CD14-positive monocyte (primary cell): ENCODE measurements at places on chromosomes 3 and 15. TPM values are rescaled to one million over a fixed set of nuclear protein-coding genes. Genes with fewer than 3 reads are reported as not detected.
A peak's percentile ranks its signal among the peaks of the same experiment; 100 is the strongest.

Gene BFSP2
- polyA plus RNA-seq: not detected in 2 replicates

Gene RYR3
- polyA plus RNA-seq: not detected

Gene DHX36
- 5.7 TPM for polyA plus RNA-seq

Gene NUP210
- polyA plus RNA-seq: 7.9 TPM

Gene H1-8
- not detected for polyA plus RNA-seq

Gene SNTN
- polyA plus RNA-seq: not detected

Gene LSAMP
- not detected for polyA plus RNA-seq

Gene ZNF860
- not detected for polyA plus RNA-seq

GRCh38 chr3:67468511-67468910 lies 185.9 kb downstream of the SUCLG2 start:
- H3K36me3 ChIP-seq: no peaks in the 10 kb centered on the region
- no peak for DNase-seq
- no peaks in the 10 kb centered on the region for H3K27me3 ChIP-seq
- H3K4me3 ChIP-seq: no peak overlapping the region
- no peaks in the 10 kb centered on the region for H3K4me1 ChIP-seq

DNA sequence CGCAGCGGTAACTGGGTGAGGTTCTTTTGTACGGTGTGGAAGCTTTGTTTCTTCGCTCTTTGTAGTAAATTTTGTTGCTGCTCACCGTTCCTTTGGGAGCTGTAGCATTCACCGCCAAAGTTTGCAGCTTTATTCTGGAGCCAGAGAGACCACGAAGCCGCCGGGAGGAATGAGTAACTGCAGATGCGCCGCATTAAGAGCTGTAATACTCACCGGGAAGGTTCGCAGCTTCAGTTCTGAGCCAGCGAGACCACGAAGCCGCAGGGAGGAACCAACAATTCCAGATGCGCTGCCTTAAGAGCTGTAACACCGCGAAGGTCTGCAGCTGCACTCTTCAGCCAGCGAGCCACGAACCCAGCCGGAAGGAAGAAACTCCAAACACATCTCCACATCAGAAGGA lies 56.0 kb upstream of the DYNC1LI1 start:
- H3K4me3 ChIP-seq: no peak overlapping the region
- H3K27me3 ChIP-seq: no peaks in the 10 kb centered on the region
- DNase-seq: no peak
- no peak overlapping the region for H3K27ac ChIP-seq
- no peaks in the 10 kb centered on the region for H3K36me3 ChIP-seq

- no peaks in the 10 kb centered on the region for H3K4me1 ChIP-seq
- no peak for DNase-seq
- no peaks in the 10 kb centered on the region for H3K27me3 ChIP-seq
These were observed 32.0 kb downstream of the ADAMTSL3 start for GRCh38 chr15:83685916-83686332.

GRCh38 chr15:38253351-38253781 lies 730 bp downstream of the SPRED1 start:
- peak overlapping the region; percentile 85 for H3K4me3 ChIP-seq
- no peak overlapping the region for H3K27ac ChIP-seq
- no peak for DNase-seq
- peaks cover 39% of the 10 kb centered on the region for H3K4me1 ChIP-seq

DNA sequence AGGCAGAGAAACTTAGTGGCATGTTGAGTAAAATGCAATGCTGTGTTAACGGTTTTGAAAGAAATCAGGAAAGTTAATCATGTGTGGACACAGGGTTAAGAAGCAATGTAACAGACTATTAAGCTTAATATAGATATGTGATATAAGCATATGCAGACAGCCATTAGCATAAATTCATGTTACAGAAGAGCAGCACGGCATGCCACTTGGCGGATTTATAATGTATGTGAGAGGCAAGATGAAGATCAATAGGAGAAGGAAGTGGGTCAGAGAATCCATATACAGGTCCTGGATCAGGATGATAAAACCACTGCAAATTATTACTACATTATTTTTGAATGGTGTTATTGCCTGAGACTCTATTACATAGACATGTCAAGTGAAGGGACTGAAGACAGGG lies 694.3 kb downstream of the MCTP2 start:
- no peaks in the 10 kb centered on the region for H3K36me3 ChIP-seq
- no peak overlapping the region for H3K4me3 ChIP-seq
- no peaks in the 10 kb centered on the region for H3K4me1 ChIP-seq
- no peaks in the 10 kb centered on the region for H3K27me3 ChIP-seq
- no peak for DNase-seq
- no peak overlapping the region for H3K27ac ChIP-seq

DNA sequence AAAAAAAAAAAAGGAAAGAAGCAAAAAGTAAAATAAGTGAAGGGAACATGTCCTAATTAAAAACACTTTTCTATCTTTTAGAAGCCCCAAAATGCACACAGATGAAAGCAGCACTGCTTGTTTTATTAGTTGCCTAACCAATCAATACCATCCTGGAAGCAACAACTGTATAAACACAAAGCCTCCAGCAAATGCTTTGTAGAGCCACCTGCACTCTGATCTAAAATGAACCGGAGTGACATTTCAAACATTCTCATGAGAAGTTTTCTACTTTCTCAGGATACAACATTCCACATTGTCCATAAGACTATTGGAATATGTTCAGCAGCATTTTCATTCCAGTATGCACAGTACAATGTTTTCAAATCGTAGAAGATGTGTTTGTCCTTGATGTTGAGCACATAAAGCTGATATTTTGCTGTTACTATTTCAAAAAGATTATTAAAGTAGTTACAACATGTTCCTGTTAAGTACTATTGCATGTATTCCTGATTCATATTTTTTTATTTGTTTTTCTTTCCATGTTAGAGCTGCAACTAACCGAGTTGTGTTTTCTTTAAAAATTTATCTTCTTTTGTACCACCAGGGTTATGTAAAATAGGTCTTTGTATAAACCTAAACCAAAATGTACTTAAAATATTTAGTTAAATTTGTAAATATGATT lies 50.3 kb upstream of the PLSCR5 start:
- H3K27ac ChIP-seq: no peak overlapping the region
- no peaks in the 10 kb centered on the region for H3K36me3 ChIP-seq
- DNase-seq: no peak
- H3K4me1 ChIP-seq: no peaks in the 10 kb centered on the region
- H3K4me3 ChIP-seq: no peak overlapping the region
- no peaks in the 10 kb centered on the region for H3K27me3 ChIP-seq

GRCh38 chr15:94411846-94412245 lies 180.5 kb downstream of the MCTP2 start:
- no peaks in the 10 kb centered on the region for H3K27me3 ChIP-seq
- no peak overlapping the region for H3K27ac ChIP-seq
- DNase-seq: no peak
- peaks cover 4% of the 10 kb centered on the region for H3K36me3 ChIP-seq

GRCh38 chr3:172271386-172271976 lies 176.8 kb downstream of the GHSR start:
- H3K4me3 ChIP-seq: no peak overlapping the region
- H3K36me3 ChIP-seq: peaks cover 29% of the 10 kb centered on the region

- no peaks in the 10 kb centered on the region for H3K27me3 ChIP-seq
- H3K27ac ChIP-seq: no peak overlapping the region
- DNase-seq: no peak
- no peaks in the 10 kb centered on the region for H3K4me1 ChIP-seq
- no peaks in the 10 kb centered on the region for H3K36me3 ChIP-seq
- H3K4me3 ChIP-seq: no peak overlapping the region
These were observed 131.1 kb downstream of the ANO10 start for GRCh38 chr3:43490640-43491185.

DNA sequence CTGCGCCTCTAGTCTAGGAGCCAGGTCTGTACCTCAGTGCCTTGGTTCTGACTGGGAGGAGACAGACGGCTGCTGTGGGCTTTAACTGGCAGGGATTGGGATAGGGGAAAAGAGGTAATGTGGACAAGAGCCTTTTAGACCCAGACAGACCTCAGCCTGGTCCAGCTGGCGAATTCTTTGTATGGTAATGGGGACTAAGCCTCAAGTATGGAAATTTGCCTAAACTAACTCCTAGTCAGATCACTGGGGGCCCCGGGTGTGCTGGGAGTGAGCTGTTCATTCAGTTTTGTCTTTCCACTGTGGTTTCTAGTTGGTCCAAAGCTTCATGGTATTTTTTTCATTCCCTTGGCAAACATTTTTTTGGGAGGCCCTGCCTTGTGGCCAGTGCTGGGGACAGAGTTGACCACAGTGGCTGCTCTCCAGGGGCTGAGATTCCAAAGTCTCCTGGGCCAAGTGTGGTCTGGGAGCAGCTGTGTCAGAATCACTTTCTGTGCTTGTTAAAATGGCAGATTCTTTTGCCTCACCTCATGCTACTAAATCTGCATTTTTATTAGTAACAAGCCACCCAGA lies 261.4 kb upstream of the C2CD4B start:
- no peaks in the 10 kb centered on the region for H3K4me1 ChIP-seq
- H3K27ac ChIP-seq: no peak overlapping the region
- H3K4me3 ChIP-seq: no peak overlapping the region
- no peaks in the 10 kb centered on the region for H3K36me3 ChIP-seq
- H3K27me3 ChIP-seq: no peaks in the 10 kb centered on the region

GRCh38 chr15:39407116-39407515 lies 173.8 kb upstream of the THBS1 start:
- H3K27ac ChIP-seq: no peak overlapping the region
- no peak overlapping the region for H3K4me3 ChIP-seq
- no peaks in the 10 kb centered on the region for H3K36me3 ChIP-seq
- no peaks in the 10 kb centered on the region for H3K27me3 ChIP-seq

GRCh38 chr3:127291611-127292010 lies 3.8 kb upstream of the PRR20G start:
- no peak overlapping the region for H3K27ac ChIP-seq
- no peaks in the 10 kb centered on the region for H3K27me3 ChIP-seq
- H3K36me3 ChIP-seq: no peaks in the 10 kb centered on the region

DNA sequence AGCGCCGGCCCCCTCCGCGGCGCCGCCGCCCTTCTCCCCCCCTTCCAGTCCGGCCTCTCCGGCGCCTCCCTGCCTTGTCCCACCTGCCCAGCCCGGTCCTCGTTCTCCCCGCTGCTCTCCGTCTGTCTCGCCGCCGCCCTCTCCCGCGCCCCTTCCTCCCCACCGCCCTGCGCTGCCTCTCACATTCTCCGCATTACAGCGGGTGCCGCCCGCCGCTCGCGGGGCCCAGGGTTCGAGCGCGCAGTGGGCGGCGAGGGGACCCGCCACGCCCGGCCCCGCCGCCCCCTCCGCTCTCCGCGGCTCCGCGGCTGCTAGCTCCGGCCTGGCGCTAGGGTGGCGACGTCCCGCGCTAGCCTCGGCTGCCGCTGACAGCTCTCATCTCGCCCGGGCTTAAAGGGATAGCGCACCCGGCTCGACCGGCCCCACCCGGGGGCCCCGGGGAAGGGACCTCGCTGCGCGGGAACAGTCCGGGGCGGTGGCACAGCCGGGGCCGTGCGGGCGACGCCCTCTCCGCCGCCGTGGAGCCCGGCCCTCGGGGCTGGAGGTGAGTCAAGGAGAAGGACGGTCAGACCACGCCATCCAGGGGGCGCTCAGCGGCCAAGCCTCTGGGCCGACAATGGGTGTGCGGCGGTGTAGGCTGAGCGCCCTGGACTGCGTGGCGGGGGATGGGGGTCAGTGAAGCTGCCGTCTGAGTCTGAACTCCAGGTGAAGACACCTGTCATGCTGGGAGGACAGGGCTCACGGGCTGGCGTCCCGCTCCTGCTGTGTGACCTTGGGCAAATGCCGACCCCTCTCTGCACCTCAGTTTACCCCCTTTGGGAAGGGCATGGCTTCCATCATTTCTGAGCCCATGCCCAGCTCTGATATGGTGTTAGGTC lies 187.4 kb upstream of the LINGO1 start:
- no peak overlapping the region for H3K4me3 ChIP-seq
- no peak overlapping the region for H3K27ac ChIP-seq

GRCh38 chr3:138114988-138115971 lies at the start of gene DZIP1L:
Gene DZIP1L, minus strand, starts transcription at chr3:138115608. Its CDS starts 11,637 bp downstream, at chr3:138103971.
- H3K27me3 ChIP-seq: no peaks in the 10 kb centered on the region
- no peaks in the 10 kb centered on the region for H3K36me3 ChIP-seq
- peaks cover 18% of the 10 kb centered on the region for H3K4me1 ChIP-seq
- peak within 1 kb of the TSS; percentile 63 for H3K4me3 ChIP-seq
- no peak for DNase-seq
- no peak within 1 kb of the TSS for H3K27ac ChIP-seq

DNA sequence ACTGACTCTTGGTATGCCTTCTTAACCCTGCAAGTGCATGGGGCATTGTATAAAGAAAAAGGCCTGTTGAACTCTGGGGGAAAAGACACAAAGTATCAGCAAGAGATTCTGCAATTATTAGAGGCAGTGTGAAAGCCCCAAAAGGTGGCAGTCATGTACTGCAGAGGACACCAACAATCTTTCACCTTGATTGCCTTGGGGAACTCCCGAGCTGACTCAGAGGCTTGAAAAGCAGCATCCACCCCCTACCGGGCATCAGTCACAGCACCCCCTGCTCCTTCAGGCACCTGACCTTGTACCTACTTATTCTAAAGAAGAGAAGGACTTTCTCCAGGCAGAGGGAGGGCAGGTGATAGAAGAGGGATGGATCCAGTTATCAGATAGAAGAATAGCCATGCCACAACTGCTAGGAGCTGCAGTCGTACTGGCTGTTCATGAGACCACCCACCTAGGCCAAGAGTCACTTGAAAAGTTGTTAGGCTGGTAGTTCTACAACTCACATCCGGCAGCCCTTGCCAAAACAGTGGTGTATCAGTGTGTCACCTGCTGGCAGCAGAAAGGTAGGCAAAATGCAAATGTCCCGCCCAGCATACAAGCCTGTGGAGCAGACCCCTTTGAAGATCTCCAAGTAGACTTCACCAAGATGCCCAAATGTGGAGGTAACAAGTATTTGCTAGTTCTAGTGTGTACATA lies 241.6 kb upstream of the CNTN6 start:
- no peak for DNase-seq
- H3K27me3 ChIP-seq: no peaks in the 10 kb centered on the region
- H3K36me3 ChIP-seq: no peaks in the 10 kb centered on the region
- H3K4me3 ChIP-seq: no peak overlapping the region
- no peaks in the 10 kb centered on the region for H3K4me1 ChIP-seq
- H3K27ac ChIP-seq: no peak overlapping the region

DNA sequence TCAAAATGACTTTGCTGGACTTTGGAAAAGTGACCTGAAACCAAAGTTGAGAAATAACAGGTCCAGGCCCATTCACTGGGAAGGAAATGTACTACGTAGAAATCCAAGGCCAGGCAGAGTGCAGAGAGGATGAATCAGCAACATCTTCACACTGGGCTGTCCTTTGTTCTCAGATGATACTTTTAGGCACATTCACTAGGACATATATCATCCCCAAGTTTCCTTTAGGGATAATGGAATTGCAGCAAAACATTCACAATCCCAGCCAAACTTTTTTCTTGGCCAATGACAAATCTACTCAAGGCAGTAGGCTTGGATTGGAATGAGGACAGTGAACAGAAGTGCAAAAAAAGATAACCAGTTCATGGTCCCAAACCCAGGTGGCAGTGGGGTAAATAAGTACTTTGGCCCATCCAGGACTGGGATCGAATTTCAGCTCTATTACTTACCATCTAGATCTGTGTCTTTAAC lies 75.1 kb downstream of the CLDN11 start:
- no peak for DNase-seq
- H3K4me3 ChIP-seq: no peak overlapping the region
- no peak overlapping the region for H3K27ac ChIP-seq
- no peaks in the 10 kb centered on the region for H3K36me3 ChIP-seq
- no peaks in the 10 kb centered on the region for H3K27me3 ChIP-seq
